ENCODE measurements at places on chromosomes 5 and 9. TPM values are rescaled to one million over a fixed set of nuclear protein-coding genes. Genes with fewer than 3 reads are reported as not detected.

DNA sequence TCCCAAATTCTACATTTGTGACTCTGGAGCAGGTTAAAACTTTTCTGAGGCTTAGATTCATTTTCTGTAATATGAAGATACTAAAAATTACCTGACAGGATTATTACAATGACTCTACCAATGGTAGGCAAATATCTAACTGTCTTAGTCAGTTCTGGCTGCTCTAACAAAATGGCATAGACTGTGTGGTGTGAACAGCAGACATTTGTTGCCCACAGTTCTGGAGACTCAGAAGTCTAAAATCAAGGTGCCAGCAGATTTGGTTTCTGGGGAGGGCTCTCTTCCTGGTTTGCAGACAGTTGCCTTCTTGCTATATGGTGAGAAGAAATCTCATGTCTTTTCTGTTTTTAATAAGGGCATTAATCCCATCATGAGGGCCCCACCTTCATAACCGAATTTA, 245.1 kb downstream of the MAST4 start:
- no peaks in the 10 kb centered on the region for H3K4me1 ChIP-seq
- no peak for DNase-seq
- H3K27ac ChIP-seq = no peak overlapping the region

- H3K27me3 ChIP-seq = no peaks in the 10 kb centered on the region
- H3K4me3 ChIP-seq = no peak overlapping the region
- H3K36me3 ChIP-seq = peaks cover 11% of the 10 kb centered on the region
- DNase-seq = no peak
- H3K27ac ChIP-seq = no peak overlapping the region
These were observed 5.5 kb downstream of the ANGPTL2 start for GRCh38 chr9:127116957-127117356.

GRCh38 chr9:125995006-125995405, 247.8 kb downstream of the PBX3 start:
- no peaks in the 10 kb centered on the region for H3K36me3 ChIP-seq
- no peak overlapping the region for H3K27ac ChIP-seq
- no peaks in the 10 kb centered on the region for H3K27me3 ChIP-seq
- DNase-seq = no peak

- H3K36me3 ChIP-seq = no peaks in the 10 kb centered on the region
- peaks cover 3% of the 10 kb centered on the region for H3K4me1 ChIP-seq
- DNase-seq = no peak
- H3K27ac ChIP-seq = no peak overlapping the region
- H3K4me3 ChIP-seq = no peak overlapping the region
These were observed 90.9 kb upstream of the BOD1 start for GRCh38 chr5:173707392-173707791.

DNA sequence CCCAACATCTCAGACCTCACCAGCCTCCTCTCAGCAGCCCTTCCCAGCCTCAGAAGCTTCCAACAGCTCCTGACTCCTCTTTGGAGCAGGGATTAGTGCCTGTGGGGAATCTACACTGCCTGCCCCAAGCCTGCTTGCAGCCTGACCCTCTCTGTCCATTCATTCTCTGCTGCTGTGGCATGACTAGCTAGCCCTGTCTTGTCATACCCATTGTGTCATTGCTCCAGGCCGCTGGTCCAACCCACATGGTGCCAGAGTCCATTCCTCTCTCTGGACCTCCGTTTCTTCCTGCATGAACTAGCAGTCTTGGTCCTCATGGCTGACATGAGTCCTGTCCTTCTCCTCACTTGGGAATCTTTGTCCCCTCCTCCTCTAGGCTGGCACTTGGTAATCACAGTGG, 12.8 kb upstream of the RXRA start:
- no peak for DNase-seq
- H3K36me3 ChIP-seq = no peaks in the 10 kb centered on the region
- H3K27ac ChIP-seq = no peak overlapping the region
- H3K4me3 ChIP-seq = no peak overlapping the region

DNA sequence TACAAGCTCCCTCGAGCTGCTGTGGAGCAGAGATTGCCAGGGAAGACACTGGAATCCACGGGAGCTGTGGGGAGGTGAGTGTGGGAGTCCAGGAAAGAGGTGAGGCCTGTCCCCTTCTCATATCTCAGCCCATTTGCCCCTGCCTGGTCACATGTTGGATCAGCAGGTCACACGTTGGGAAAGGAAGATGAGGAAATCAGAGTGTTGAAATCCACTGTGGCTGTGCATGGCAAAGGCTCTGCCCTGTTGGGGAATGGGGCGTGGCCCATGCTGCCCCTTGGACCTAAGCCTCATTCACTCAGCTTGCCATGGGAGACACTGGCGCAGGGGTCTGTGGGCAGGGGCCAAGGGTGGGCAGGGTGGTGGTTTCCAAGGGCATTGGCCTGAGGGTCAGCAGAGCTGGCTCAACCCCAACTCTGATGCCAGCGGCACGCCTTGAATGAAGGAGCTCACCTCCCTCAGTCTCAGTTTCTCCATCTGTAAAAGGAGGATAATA, 85.4 kb upstream of the CPEB4 start:
- no peak overlapping the region for H3K27ac ChIP-seq
- H3K27me3 ChIP-seq = peaks cover 3% of the 10 kb centered on the region
- H3K4me1 ChIP-seq = no peaks in the 10 kb centered on the region
- no peaks in the 10 kb centered on the region for H3K36me3 ChIP-seq
- DNase-seq = no peak
- no peak overlapping the region for H3K4me3 ChIP-seq

DNA sequence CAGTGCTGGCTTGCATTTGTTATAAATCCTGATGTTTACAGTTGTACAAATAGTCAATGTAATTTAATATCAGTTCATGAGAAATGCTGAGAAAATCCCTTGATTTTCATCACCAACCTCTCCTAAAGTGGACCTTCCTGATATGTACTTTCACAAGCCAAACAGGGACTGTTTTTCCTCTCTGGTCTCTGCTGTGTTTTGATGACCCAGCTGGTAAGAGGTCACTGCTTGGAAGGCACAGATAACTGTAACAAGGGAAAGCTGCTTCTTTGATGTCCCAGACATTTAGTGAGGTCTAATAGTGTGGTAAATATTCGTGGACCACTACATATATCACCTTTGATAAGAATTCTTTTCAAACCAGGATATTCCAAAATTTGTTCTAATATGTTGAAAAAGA, 68.7 kb upstream of the HAPLN1 start:
- H3K27me3 ChIP-seq = no peaks in the 10 kb centered on the region
- H3K4me3 ChIP-seq = no peak overlapping the region
- H3K27ac ChIP-seq = no peak overlapping the region
- no peak for DNase-seq

- peaks cover 61% of the 10 kb centered on the region for H3K4me1 ChIP-seq
- H3K4me3 ChIP-seq = no peak overlapping the region
- H3K27ac ChIP-seq = no peak overlapping the region
- no peaks in the 10 kb centered on the region for H3K27me3 ChIP-seq
- peaks cover 5% of the 10 kb centered on the region for H3K36me3 ChIP-seq
- no peak for DNase-seq
These were observed 51.8 kb downstream of the EHMT1 start for GRCh38 chr9:137670391-137671195.

GRCh38 chr9:33244137-33244784, 4.3 kb downstream of the SPINK4 start:
- H3K4me3 ChIP-seq = no peak overlapping the region
- no peaks in the 10 kb centered on the region for H3K27me3 ChIP-seq
- H3K36me3 ChIP-seq = no peaks in the 10 kb centered on the region
- no peak overlapping the region for H3K27ac ChIP-seq
- no peaks in the 10 kb centered on the region for H3K4me1 ChIP-seq

DNA sequence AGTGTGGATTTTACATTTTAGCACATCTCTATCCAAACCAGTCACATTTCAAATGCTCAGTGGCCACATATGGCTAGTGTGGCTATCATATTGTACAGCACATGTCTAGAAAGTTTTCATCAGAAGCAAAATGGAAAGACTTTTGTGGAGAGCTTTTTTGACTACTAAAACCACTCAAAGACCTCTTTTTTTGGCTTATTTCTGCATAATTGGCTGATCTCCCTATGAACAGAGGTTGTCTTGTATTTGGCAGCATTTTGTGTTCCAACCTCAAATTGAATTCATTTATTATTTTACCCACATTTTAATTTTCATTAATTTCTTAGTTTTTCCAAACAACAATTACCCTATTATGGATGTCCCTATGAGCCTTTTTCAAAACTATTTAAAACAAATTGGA, 395.7 kb downstream of the TLE1 start:
- H3K4me1 ChIP-seq = no peaks in the 10 kb centered on the region
- no peaks in the 10 kb centered on the region for H3K27me3 ChIP-seq
- DNase-seq = no peak

- H3K4me1 ChIP-seq = no peaks in the 10 kb centered on the region
- H3K27ac ChIP-seq = no peak overlapping the region
- H3K4me3 ChIP-seq = no peak overlapping the region
- H3K36me3 ChIP-seq = no peaks in the 10 kb centered on the region
- DNase-seq = no peak
These were observed 204.1 kb downstream of the TRPM3 start for GRCh38 chr9:70917277-70917676.

DNA sequence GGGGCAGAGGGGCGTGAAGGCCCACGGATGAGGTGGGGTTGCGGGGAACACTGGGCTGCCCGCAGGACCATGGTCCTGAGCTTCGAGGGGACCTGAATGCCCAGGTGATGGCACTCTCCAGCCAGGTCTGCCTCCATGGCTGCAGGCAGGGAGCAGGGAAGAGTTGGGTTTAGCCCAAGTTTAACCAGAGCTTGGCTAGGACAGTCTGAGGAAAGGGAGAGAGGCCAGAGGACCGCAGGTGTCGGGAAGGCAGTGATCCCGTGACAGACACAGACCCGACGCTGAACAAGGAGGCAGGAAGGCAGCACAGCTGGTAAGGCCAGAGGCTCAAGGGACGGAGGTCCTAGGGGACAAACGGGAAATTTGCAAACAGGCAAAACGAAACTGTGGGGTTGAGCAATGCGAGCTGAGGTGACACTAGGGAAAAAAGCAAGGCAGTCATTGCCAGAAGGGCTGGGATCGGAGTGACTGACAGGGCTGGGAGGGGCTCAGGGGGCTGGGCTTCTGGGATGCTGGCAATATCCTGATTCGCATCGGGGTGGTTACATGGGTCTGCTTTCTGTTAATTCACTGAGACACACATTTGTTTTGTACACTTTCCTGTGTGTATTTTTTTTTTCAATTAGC, 25.0 kb downstream of the ARPC5L start:
- H3K36me3 ChIP-seq = peaks cover 96% of the 10 kb centered on the region
- H3K4me3 ChIP-seq = no peak overlapping the region
- DNase-seq = no peak
- no peaks in the 10 kb centered on the region for H3K4me1 ChIP-seq

GRCh38 chr5:76535577-76535976, 87.6 kb downstream of the F2RL2 start:
- H3K36me3 ChIP-seq = no peaks in the 10 kb centered on the region
- no peaks in the 10 kb centered on the region for H3K27me3 ChIP-seq
- no peaks in the 10 kb centered on the region for H3K4me1 ChIP-seq

DNA sequence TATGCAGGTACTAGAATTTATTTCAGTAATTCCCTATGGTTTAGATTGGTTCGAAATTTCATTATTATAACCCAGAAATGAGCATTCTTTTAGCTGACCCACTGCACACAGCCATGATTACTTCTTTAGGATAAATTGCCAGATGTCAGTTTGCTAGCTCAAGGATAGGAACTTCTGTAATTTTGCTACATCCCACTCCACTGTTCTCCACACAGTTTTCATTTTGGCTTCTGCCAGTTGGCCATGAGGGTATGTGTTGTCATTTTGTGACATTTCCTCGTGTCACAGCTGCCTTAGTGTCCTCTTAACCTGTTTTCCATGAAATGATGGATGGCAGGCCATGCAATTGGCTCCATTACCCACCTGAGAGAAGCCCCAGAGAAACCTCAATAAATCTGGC, 16.2 kb upstream of the LCP2 start:
- no peaks in the 10 kb centered on the region for H3K27me3 ChIP-seq
- no peak for DNase-seq
- H3K4me3 ChIP-seq = no peak overlapping the region
- no peaks in the 10 kb centered on the region for H3K36me3 ChIP-seq

- no peaks in the 10 kb centered on the region for H3K27me3 ChIP-seq
- H3K36me3 ChIP-seq = no peaks in the 10 kb centered on the region
- DNase-seq = no peak
These were observed 173.7 kb upstream of the ANKRD55 start for GRCh38 chr5:56406838-56407237.

DNA sequence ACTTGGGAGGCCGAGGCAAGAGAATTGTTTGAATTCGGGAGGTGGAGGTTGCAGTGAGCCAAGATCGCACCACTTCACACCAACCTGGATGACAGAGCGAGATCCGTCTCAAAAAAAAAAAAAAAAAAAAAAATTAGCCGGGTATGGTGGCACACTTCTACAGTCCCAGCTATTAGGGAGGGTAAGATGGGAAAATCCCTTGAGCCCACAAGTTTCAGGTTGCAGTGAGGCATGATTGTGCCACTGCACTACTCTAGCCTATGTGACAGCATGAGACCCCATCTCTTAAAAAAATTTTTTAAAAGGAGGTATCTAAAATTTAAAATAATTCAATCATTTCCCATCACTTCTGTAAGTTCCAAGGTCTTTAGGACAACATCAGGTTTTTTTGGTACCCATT, 26.0 kb downstream of the PSIP1 start:
- H3K27me3 ChIP-seq = no peaks in the 10 kb centered on the region
- H3K36me3 ChIP-seq = peaks cover 25% of the 10 kb centered on the region
- no peak for DNase-seq
- H3K27ac ChIP-seq = no peak overlapping the region

DNA sequence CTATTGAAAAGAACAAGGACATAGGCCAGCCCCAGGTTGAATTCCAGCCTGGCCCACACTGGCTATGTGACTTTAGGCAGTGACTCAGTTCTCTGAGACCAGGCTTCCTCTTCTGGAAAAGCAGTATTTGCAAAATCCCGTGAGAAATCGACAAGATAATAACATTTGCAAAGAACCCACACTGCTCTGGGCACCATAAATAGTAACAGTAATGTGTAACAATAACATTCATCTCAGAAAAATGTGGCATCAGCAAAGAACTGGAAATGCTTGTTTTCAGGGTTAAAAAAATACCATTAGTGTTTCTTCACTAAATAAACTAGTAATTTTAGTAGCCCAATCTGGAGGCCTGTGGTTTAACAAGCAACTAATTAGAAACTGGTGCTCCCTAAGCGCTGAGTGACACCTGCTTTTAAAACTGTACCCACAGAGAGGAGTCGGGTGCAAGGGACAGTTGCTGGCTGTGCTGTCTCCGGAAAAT, 148.4 kb downstream of the TTLL11 start:
- H3K27me3 ChIP-seq = no peaks in the 10 kb centered on the region
- H3K4me1 ChIP-seq = no peaks in the 10 kb centered on the region
- no peak overlapping the region for H3K27ac ChIP-seq
- no peak for DNase-seq
- H3K4me3 ChIP-seq = no peak overlapping the region
- no peaks in the 10 kb centered on the region for H3K36me3 ChIP-seq

DNA sequence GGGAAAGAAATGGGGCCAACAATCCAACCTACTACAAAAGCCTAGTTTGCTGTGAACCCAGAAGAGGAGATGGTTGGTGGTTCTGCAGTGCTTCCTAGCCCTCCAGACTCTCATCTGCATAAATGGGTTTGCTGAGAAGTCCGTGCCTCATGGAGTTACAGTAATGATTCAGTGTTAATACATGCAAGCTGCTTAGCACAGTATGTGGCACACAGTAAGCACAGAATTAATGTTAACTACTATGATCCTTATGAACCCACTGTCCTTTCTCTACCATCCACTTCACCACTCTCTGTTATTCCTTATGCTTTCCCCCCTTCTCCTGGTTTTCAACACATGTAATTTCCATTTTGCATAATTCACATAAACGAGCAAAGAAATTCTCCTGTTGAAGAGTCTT, 100.0 kb downstream of the ACTBL2 start:
- no peak overlapping the region for H3K27ac ChIP-seq
- H3K4me3 ChIP-seq = no peak overlapping the region

The ZBTB34 gene
- total RNA-seq = 12.5 TPM

The PSD2 gene
- not detected for total RNA-seq

All from esophagus muscularis mucosa (tissue), 4 donors.